ENCODE measurements at places on chromosomes 4 and X.

DNA sequence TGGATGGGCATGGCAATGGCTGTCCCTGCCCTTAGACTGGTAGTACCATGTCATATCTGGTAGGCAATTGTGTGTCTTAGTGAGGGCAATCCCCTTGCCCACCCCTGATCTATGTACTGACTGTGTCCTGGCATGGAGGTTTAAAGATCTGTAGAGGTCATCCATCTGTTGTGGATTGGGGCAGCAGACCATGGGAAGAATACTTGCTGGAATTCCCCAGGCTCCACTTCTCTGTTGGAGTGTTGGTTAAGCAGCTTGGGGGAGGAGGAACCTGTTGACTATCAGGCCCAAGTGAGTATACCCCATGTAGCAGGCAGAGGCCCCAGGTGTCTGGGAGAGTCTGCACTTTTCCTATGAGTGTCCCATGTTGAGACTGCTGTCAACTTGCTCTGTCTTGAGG, 246.7 kb upstream of the DIPK2B start:
- DNase-seq: no peak

DNA sequence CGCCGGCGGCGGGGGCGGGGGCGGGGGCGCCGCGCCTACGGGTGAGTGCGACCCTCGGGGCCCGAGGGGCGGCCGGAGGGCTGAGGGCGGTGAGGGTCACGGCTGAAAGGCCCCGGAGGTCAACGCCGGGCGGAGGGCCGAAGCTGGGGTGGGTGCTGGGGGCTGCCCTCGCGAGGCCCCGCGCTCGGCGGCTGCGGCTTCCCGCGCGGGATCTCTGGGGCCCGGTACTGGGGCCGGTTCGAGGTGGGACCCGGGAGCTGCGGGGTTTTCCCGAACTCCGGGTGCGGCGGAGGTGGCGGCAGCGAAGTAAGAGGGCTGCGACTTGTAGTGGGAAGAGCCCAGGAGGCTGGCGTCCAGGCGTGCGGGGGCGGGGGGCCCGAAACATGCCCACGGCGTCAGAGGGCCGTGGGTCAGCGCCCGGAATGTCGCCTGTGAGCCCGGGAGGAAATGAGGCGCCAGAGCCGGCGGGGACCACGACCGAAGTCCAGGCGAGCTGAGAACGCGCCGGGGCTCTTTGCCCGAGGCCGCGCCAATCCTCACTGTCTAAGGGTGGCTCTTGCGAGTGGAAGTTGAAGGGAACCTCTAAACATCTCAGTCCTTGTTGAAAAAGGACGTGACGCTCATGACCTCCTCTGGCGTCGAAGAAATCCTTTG, 407 bp downstream of the IL13RA1 start:
- peak; percentile 18 for DNase-seq

DNA sequence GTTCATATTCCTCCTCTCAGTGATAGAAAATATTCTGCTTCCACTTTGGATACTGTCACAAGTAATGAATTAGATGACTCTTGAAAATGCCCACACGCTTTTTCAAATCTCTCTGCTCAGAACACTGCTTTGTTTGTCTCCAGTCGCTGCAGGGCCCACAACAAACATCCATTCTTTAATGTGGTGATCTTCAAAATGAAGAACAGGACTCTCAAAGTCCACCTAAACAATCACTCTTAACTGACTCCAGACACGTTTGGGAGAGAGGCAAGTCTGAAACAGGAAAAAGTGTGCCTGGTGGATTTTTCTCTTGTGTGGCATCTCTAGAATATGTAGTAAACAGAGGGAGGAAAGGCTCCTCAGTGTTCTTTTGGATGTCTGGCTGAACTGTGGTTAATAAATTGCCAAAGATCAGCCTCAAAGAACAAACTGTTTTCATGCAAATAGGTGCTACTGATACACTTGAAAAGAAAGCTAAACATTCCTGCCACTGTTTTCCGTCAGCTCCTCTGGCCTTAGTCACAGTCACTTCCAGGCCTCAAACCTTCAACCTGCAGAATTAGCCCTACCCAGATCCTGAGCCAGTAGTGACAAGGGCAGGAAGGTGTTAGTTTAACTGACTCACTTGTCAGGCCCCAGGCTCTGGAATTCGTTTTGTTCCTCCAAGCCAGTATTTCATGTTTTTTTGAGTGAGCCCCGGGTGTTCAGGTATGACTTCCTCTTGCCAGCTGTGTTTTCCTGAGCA, 259.6 kb upstream of the GPC4 start:
- no peak for DNase-seq

GRCh38 chr4:13641084-13641483, 13.6 kb upstream of the BOD1L1 start:
- DNase-seq: no peak

DNA sequence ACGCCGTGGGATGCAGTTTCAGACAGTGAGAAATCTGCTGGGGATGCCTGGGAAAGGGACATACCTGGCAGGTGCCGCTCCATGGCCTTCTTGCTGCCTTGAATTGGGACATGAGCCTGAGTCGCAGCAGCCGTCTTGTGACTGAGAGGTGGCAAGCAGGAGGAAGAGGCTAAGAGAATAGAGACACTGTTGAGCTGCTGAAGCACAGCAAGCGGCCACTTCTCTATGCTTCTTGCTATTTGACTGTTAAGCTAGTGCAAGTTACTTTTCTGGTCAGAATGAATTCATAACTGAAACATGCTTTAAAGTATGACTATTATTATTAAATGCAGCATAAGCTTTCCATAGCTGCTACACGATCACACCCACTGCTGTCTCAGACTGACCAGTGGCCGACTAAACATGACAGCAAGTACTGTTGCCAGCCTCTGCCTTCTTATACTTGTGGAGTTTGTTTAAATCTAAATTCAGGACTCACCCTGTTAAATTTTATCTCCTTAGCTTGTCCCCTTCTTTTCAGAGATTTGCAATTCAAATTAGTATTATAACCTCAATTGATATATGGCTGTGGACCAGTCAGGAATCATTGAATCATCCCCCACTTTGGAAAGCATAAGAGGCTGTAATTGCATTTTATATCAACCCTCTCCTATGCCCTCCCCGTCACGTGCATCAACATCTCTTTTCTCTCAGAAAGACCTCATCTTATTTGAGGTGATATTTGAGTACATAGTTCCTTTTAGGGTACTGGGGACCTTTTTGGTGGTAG, 24.8 kb upstream of the ACSL1 start:
- DNase-seq: no peak

- DNase-seq: no peak
Observed at GRCh38 chr4:180407275-180407885, 1835.8 kb upstream of the TENM3 start.

DNA sequence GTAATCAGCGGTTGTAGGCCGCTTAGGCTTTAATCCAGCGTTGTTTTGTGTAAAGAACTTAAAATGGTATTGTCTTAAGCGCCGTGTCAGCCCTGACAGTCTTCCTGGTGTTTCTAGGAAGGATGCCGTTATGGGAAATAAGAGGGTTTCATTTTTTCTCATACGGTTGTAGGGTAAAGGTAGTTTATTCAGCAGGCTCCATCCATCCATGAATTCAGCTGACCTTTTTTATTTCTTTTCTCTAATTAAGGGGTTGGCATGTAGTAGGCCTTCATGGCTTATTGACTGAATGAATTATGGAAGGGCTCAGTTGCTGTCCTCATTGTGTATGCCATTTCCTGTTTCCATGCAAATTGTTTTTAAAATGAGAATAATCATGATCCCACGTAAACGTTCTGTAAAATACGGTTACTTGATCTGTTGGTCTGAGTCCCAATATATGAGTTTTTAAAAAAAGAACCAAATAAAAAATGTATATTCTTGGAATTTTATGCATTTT, 693 bp downstream of the OCIAD1 start:
- no peak for DNase-seq

DNA sequence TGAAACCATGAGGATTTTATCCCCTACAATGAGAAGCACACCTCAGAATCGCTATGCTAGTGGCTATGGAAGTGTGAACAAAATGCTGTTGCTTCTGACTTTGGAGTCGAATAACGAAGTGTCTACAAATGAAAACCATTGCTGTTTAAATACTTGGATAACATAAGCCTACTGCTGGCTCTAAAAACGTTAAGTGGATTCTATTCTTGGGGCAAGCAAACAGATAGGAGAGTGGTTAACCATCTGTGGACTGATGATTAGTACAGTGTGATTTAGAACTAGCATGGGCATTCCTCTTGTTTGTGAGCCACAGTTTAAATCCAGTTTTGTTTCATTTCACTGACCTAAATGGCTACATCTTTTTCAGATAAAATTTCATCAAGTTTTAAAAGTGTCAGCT, 109.7 kb upstream of the PNPLA4 start:
- DNase-seq: no peak

- no peak for DNase-seq
Observed at GRCh38 chrX:84339507-84340364, 151.7 kb upstream of the RPS6KA6 start.

- DNase-seq: peak; percentile 20
Observed at GRCh38 chr4:57320849-57321248, 210.7 kb upstream of the IGFBP7 start.

DNA sequence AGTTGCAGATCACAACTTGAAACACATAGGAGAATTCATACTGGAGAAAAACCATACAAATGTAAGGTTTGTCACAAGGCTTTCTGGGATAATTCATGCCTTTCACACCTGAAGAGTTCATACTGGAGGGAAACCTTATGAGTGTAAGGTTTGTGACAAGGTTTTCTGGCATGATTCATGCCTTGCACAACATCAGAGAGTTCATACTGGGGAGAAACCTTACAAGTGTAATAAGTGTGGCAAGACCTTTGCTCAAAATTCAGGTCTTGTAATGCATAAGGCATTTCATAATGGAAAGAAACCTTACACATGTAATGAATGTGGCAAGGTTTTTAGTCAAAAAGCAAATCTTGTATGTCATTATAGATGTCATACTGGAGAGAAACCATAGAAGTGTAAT, 58.8 kb upstream of the ENPEP start:
- DNase-seq: no peak

DNA sequence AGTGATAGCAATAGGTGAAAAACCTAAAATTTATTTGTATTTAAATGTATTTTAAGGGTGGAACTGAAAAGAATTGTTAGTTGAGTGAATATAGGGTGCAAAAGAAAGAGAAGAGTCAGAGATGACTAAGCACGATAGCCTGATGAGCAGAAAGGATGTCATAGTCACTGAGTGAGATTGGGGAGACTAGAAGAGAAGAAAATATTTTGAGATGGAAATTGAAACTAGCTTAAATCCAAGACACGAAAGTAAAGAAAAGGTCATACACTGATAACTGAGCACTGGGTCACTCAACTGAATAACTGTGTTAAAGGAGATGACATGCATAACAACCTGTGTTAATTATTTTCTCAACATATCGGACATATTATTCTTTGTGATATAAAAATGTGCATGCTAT, 55.5 kb downstream of the SPANXN4 start:
- DNase-seq: no peak

DNA sequence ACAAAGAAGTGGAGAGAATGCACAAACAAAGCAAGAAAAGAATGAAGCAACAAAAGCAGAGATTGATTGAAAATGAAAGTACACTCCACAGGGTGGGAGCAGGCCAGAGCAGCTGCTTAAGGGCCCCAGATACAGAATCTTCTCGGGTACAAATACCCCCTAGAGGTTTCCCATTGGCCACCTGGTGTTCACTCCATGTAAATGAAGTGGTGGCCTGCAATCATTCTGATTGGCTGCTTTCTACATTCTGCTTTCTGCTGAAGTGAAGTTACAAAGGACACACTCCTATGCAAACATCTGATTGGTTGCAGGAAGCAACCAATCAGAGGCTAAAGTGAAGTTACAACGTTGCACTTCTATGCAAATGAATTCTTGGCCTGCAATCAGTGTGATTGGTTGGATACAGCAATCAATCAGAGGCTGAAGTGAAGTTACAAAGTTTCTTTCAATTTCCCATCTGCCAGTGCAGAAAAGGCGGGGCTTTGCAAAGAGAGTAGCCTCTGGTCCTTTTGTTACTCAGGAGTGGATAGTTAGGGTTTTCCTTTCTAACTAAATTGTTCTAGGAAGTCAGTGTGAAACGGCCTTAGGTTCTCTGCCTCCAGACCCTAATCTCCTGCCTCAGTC, 19.0 kb upstream of the GPC4 start:
- no peak for DNase-seq

GRCh38 chr4:158808399-158808798, 39.6 kb downstream of the FNIP2 start:
- no peak for DNase-seq

DNA sequence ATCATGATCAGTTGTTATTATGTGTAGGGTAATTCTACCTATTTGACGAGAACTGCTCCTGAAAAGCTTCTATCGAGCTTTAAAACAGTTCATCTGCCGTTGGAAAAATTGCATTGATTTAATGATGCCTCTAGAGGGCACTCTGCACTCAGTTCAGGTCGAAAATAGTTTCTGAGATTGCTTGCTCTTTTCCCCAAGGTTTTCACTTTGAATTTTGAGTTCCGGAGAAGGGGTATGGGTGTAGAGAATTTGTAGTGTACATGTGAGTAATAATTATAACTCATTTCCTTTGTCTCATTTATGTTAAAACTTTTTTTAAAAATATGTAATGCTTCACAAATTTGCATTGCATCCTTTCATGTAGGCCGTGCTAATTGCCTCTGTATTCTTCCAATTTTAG, 28.4 kb upstream of the TNIP3 start:
- DNase-seq: peak; percentile 13

DNA sequence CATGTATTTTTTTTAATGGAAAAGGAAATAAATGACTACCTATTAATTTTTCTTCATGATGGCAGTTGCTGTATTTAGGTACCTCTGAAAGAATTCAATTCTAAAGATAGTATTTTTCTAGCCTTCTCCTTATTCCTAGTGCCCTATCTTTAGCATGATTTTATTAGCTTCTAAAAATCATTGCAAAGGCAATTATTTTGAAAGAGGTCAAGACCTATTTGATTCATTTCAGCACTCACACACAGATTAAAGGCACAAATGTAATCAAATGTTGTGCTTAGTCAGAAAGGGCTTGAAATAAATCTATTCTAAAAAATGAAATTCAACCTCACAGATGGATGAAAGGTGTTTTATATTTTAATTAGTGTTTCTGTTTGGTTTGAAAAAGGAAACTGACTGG, 74.8 kb upstream of the POF1B start:
- no peak for DNase-seq

GRCh38 chr4:93444860-93445259, 383.7 kb upstream of the ATOH1 start:
- DNase-seq: no peak

DNA sequence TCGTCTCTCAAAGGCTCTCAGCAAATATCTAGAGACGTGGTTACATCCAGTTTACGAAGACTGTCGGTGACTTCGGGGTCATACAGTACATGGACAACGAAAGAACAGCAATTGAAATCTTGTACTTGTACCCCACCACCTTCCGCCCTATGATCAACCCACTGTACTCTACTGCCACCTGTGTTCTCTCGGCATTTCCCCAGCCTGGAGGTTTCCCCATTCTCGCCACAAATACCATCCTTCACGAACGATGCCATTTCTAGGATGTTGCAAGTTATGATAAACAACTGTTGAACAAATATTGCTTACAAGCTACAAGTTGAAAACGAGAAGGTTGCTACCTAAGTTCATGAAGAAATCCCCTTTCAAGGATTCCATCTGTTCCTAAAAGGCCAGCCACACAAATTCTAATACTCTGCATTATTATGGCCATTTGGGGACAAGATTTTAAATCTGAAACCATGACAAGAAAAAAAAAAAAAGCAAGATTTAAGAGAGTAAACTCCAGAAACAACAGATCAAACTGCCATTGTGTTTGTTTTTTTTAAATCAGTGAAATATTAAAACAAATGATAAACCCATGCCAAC, 1.6 kb downstream of the APBB2 start:
- DNase-seq: peak; percentile 45

GRCh38 chr4:123578276-123579029, 181.9 kb downstream of the SPRY1 start:
- DNase-seq: no peak

GRCh38 chr4:71268166-71268565, 70.7 kb upstream of the SLC4A4 start:
- DNase-seq: no peak
